ENCODE measurements at places on chromosomes 3 and 15.

DNA sequence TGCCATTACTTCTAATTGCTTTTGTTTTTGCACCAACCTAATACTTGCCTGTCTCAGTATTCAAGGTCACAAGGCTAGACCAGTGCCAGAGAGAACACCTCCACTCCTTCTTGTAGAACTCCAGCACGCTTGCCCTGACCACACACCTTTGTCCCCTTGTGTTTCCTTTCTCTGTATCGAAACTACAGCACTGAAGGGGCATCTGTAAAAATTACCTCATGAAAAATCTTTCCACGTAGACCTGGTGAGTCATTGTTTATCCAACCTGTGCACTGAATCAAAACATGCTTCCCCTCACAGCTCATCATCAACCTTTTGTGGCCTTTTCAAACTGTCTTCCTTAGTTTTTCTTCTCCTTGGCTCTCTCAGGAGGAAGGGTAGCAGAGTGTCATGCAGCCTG is 259.5 kb downstream of the THRB start:
- DNase-seq, result no peak

- no peak for DNase-seq
Measured at GRCh38 chr3:10817506-10817905, 1.5 kb downstream of the SLC6A11 start.

- DNase-seq, result no peak
Measured at GRCh38 chr3:68103811-68104210, 449.4 kb upstream of the SUCLG2 start.

GRCh38 chr15:38053205-38053604 is 118.8 kb downstream of the TMCO5A start:
- no peak for DNase-seq

- DNase-seq, result no peak
Measured at GRCh38 chr15:35810007-35810406, 264.0 kb upstream of the DPH6 start.

DNA sequence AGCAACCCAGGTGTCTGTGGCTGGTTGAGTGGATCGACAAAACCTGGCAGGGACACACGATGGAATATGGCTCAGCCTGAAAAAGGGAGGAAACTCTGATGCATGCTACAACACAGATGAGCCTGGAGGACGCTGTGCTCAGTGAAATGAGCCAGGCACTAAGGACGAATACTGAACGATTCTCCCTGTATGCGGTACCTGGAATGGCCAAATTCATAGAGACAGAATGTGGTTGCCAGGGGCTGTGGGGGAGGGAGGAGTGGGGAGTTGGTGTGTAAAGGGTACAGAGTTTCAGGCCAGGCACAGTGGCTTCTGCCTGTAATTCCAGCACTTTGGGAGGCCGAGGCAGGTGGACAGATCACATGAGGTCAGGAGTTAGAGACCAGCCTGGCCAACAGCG is 35.1 kb downstream of the PCSK6 start:
- DNase-seq, result no peak

DNA sequence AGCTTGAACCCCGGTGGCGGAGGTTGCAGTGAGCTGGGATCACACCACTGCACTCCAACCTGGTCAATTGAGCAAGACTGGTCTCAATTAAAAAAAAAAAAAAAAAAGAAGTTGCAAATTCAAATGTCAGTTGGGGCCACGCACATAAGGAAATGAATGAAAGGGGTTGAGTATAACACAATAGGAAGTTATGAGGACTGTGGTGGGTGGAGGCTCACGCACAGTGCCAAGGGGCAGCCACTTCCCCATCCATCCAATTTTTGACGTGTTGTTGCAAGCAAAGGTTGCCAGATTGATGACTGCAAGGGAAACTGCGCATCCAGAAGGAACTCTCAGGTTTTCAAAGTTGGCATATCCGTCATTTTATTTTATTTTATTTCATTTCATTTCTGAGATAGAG is 532.2 kb downstream of the NTRK3 start:
- no peak for DNase-seq

DNA sequence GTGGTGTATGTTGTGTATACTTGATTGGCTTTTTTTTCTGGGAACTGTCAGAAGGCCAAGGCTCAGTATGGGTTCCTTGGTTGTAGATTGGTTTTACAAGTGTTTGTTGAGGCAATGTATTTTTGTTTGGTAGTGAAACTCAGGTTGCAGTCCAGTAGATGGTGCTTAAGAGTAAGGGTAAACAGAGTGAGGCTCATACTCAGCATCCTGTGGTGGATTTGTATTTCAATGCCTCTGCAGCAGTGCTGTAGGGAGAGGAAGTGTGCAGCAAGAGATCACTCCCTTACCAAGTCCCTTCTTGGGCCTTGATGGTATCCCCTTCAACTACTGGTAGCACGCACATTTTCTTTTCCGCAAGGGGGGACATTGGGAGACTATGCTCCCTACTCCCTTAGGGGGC is 428.5 kb upstream of the CNTN3 start:
- DNase-seq, result no peak

DNA sequence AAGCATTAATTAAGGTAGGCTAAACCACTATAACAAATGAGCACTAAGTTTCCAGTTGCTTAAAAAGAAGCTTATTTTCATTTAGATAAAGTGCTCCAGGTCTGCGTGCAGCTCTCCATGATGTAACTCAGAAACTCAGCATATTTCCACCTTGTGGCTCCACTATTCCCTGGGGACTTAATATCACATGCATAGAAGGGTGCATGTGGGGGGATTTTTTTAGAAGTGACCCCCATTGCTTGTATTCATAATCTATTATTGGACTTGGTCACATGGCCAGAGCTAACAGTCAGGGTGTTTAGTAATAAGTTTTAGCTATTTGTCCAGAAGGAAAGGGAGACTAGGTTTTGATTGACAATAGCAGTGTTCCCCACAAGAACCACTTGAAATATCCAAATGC is 86.8 kb downstream of the TMCO5A start:
- no peak for DNase-seq

GRCh38 chr3:13934315-13934714 is 54.4 kb upstream of the WNT7A start:
- DNase-seq, result no peak

DNA sequence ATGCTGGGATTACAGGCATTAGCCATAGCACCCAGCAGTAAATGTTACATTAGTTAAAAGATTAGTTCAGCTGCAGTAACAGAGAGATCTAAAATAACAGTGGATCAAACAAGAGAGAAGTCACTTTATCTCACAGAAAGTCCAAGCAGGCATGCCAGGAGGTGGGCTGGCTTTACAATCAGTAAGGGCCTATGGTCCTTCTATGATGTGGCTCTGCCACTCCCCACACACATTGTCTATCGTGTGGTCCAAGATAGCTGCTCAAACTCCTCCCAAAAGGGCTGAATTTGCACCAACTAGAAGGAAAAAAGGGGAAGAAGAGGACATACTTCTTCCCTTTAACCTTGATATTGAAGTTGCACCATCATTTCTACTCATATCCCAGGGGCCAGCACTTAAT is 4.6 kb upstream of the RUVBL1 start:
- no peak for DNase-seq

Data from psoas muscle (tissue), 8 donors.